ENCODE measurements at places on chromosomes 4 and X. TPM values are rescaled to one million over a fixed set of nuclear protein-coding genes. Genes with fewer than 3 reads are reported as not detected.

- DNase-seq = no peak
These were observed 949.9 kb downstream of the TECRL start for GRCh38 chr4:63459329-63459728.

GRCh38 chr4:76200771-76201231, 12.8 kb downstream of the SCARB2 start:
- DNase-seq = no peak

The NAP1L3 gene
- total RNA-seq = 18.3 TPM

- DNase-seq = no peak
These were observed 66.8 kb upstream of the MAB21L2 start for GRCh38 chr4:150515135-150515534.

The ITGB1BP2 gene
- total RNA-seq = 2.8 TPM

The CEP44 gene
- 9.5 TPM for total RNA-seq

DNA sequence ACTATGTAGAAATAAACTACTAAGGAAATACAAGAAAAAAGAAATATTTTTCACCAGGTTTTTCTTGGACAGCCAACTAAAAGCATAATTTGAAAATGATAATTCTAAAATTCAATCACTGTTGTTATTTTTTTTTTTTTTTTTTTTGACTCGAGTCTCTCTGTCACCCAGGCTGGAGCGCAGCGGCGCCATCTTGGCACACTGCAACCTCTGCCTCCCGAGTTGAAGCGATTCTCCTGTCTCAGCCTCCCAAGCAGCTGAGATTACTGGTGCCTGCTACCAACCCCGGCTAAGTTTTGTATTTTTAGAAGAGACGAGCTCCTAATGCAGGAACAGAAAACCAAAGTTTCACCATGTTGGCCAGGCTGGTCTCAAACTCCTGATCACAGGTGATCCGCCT, 122.3 kb upstream of the UGT8 start:
- no peak for DNase-seq

DNA sequence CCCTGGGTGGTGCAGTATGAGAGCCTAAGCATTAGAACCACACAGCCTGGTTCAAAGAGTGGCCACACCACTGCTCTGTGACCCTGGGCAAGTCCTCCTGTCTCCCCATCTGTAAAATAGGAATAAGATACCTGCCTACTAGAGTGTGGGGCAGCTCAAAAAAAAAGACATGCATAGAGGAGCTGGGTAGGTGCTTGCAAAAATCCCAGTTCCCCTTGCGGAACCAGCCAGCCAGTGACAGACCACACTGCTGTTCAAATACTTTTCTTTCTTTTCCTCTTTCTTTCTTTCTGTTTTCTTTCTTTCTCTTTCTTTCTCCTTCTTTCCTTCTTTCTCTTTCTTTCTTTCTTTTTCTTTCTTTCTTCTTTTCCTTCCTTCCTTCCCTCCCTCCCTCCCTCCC, 63.0 kb upstream of the TRIM2 start:
- DNase-seq = no peak

DNA sequence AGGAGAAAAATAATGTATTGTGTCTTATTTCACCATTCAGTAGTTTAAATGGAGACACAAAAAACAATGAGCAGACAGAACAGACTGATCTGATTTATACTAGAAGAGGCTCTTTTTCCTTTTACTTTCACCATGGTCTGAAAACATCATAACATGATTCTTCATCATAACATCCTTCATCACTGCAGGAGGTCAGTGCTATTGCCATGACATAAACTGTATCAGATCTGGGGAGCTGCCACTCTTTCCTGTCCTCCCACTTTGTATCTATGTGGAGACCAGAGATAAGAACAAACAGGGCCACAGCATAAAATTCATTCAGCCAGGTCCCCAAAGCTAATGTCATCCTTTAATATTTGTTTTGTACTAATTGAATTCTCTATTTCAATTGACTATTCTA, 25.2 kb downstream of the SOD3 start:
- DNase-seq = no peak

The RIBC1 gene
- total RNA-seq = 0.97 TPM
